ENCODE measurements at places on chromosomes 1 and 21. TPM values are rescaled to one million over a fixed set of nuclear protein-coding genes. Genes with fewer than 3 reads are reported as not detected.
A peak's percentile ranks its signal among the peaks of the same experiment; 100 is the strongest.

Gene TMCO1
- 153 TPM for total RNA-seq

GRCh38 chr1:28066393-28067154 lies 21.8 kb downstream of the EYA3 start:
- peak; percentile 36 for DNase-seq

GRCh38 chr1:209567698-209568175 lies 15.8 kb upstream of the CAMK1G start:
- DNase-seq: peak; percentile 92

Gene TMED5
- 113 TPM for total RNA-seq

Gene FAM110D
- not detected for total RNA-seq

GRCh38 chr1:151370211-151370911 lies 2.1 kb downstream of the SELENBP1 start:
- DNase-seq: no peak

Gene FYB2
- not detected for total RNA-seq

DNA sequence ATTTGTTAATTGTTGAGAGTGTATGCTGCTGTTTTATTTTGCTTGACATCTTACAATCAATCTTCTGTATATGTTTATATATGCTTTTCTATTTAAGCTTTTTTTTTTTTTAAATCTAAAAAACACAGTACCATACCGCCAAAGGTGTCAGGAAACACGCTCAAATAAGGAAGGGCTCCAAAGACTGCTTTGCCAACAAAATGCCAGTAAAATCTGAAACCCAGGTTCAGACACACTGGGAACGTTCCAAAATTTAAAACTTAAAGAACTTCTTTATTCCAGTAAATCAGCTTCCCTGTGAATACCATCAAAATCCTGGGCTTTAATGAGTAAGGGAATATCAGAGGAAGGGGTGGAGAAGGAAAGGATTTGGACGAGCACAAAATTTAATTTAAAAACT lies 87.3 kb downstream of the SIM2 start:
- no peak for DNase-seq

Gene SPRR2A
- total RNA-seq: not detected

GRCh38 chr1:162228586-162228985 lies 148.1 kb downstream of the SPATA46 start:
- DNase-seq: no peak

Gene EPS15
- total RNA-seq: 28.0 TPM

- peak; percentile 69 for DNase-seq
Measured at GRCh38 chr1:192477630-192478029, 97.9 kb upstream of the RGS1 start.

Gene GLIS1
- 2.3 TPM for total RNA-seq

DNA sequence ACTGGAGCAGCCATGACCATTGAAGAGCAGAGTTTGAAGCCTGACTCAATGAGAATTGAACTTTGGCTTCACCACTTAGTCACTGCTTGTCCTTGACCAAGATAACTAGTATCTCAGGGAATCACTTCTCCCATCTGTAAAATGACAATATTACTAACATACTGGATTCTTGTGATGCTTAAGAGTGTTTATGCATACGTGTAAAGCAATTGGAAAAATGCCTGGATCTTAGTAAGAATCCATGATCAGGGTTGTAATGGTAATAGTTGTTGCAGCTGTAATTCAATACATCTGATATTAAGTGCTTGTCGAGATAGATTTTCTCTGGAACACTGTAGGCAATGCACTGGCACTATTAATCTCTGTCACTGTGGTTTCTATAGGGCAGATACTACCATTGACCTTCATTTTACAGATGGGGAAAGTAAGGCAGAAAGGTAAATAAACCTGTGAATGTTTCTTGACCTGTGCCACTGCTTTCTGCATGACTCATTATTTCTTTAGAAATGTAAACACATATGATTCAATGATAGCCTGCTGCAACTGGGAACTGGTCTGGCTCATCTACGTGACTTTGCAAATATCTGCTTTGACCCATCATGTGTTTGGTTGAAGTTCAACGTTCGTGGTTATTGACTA lies 662.5 kb downstream of the PLA2G4A start:
- peak; percentile 57 for DNase-seq

DNA sequence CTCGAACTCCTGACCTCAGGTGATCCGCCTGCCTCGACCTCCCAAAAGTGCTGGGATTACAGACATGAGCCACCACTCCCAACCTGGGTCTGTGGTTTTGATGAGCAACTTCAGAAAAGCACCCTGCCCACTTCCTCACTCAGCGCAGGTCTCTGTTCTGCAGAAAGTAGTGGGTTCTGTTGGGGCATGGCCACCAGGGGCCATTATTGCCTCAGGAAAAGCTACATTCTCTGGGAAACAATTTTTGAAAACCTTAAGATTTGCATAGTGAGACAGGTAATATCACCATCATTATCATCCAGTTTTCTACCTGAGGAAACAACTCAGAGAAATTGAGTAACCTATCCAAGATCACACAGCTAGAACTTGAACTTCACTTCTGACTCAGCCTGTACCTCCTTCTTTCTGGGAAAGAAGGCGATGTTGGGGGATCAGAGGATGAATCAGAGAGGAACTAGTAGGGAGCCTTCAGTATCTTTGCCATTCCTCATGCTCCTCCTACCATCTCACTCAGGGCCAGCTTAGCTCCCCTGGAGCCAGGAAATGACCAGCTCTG lies 7.1 kb upstream of the NES start:
- peak; percentile 84 for DNase-seq

Gene DVL1
- total RNA-seq: 34.5 TPM

DNA sequence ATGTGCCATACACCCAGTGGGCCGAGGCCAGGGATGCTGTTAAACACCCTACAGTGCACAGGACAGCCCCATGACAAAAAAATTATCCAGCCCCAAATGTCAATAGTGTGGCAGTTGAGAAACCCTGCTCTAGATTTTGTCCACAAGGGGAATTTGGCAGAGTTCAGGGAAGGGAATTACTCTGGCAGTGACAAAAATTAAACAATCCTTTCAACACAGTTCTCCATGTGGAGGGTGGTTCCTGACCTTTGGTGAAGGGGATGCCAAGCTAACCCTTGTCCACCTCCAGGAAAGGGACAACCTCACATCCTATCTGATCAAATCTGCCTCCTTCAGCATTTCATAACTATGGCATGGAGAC lies 28.4 kb upstream of the CD84 start:
- DNase-seq: no peak

Gene PALMD
- 10.2 TPM for total RNA-seq

DNA sequence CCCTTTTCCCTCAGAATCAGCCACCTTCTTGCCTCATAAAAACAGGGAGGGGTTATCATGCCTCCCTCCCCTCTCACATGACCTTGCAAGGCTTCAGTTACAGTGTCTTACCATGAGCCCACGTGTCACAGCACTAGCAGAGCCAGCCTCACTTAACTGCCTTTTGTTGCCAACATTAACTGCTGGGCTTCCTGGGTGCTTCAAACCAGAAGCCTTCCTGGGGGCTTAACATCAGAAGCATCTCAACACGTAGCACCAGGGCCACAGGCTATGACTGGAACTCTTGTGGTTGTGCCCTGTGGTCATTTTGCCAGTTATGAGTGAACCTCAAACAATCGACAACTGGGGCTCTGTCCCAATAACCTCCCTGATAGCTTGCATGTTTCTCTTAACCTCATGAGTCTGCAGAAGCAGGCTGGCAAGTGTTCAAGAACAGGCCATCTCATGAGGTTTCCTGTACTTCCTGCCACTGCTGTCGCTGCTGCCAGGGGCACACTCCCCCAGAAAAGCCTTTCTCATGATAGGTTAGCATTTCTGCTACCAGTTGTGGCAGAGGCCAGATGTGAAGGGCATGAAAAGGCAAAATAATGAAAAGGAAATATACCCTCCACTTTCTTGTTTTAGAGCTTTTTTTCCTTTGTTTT lies 132.2 kb downstream of the GLUL start:
- DNase-seq: peak; percentile 99

- no peak for DNase-seq
Measured at GRCh38 chr1:162384116-162384515, 2.6 kb downstream of the C1orf226 start.

Gene OR2M4
- not detected for total RNA-seq

Gene XCL2
- total RNA-seq: not detected

Gene S100A7A
- not detected for total RNA-seq

DNA sequence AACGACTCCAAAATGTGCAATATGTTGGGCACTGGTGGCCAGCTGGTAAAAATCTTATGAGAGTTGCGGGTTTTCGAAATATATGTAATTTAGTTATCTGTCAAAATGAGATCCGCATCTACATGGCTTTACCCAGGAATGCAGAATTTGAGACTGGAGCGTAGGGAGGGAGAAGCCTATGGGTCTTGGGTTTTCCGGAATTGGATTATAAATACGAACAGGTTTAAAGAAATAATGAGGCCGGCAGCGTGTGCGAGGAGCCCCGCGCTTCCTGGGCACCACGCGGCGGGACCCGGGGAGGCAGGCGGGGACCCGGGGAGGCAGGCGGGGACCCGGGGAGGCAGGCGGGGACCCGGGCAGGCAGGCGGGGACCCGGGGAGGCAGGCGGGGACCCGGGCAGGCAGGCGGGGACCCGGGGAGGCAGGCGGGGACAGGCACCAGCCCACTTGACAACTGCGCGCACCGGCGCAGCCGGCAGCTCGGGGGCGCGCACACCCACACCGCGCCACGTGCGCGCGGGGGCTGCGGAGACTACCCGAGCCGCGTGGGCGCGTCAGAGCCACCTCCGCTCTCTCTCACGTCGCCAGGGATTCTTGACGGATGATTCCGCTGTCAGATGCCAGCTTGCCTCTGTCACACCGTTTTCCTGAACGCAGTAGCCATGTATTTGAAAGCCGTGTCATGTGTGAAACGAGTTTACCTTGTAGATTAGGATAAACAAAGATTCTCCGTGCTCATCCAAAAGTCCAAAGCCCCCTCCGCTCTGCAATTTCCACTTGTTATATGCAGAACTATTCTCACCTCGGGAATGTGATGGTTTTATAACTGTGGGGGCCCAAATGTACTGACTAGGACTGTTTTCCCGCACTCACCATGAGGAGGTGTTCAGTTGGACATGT lies 54.3 kb upstream of the HNRNPU start:
- peak; percentile 44 for DNase-seq

Gene C1orf141
- not detected for total RNA-seq

DNA sequence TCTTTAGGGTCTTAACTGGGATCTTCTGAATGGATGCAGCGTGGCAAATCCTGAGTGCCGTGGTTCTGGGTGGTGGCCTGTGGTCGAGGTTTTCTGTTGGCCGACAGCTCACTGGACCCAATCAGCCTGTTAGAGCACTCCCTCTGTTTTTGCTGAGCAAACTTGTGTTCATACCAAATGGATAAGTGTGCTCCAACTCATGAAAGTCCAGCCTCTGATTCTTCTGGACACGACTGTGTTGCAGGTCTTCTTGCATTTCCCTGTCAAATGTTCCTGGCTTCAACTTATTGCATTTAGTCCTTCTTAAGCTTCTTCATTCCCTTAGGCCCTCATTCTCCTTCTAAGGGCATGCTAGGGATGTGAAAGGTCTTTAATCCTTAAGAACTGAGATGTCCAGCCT lies 63.7 kb downstream of the AJAP1 start:
- no peak for DNase-seq

- DNase-seq: peak; percentile 62
Measured at GRCh38 chr1:77282187-77282865, 507 bp downstream of the AK5 start.

DNA sequence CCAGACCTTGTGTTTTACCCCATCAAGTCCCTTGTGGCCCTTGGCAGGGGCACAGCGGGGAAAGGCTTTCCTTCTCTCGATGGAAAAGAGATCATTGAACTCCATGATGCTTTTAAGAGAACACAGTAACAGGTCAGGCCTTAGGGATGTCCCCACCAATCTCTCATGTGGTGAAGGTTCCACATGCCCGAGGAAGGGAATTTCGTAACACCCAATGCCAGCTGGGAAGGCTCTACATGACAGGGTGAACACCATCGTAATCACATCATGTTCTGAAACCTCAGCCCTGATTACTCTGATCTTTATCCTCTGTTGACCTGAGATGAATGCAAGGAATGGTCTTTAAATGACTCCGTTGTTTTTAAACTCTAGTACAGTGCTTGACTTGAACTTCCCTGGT lies 105.5 kb upstream of the SPAG17 start:
- no peak for DNase-seq

Gene GBP5
- 4.8 TPM for total RNA-seq

- DNase-seq: no peak
Measured at GRCh38 chr1:165911609-165912281, 84.3 kb downstream of the UCK2 start.

Gene CRABP2
- total RNA-seq: 21.1 TPM

GRCh38 chr1:203381151-203381751 lies 30.3 kb upstream of the FMOD start:
- no peak for DNase-seq

GRCh38 chr21:34892209-34892608 lies 156.9 kb downstream of the RUNX1 start:
- DNase-seq: peak; percentile 44

Gene BEND5
- 0.39 TPM for total RNA-seq

GRCh38 chr21:36059823-36060158 lies 535 bp downstream of the SETD4 start:
- no peak for DNase-seq

DNA sequence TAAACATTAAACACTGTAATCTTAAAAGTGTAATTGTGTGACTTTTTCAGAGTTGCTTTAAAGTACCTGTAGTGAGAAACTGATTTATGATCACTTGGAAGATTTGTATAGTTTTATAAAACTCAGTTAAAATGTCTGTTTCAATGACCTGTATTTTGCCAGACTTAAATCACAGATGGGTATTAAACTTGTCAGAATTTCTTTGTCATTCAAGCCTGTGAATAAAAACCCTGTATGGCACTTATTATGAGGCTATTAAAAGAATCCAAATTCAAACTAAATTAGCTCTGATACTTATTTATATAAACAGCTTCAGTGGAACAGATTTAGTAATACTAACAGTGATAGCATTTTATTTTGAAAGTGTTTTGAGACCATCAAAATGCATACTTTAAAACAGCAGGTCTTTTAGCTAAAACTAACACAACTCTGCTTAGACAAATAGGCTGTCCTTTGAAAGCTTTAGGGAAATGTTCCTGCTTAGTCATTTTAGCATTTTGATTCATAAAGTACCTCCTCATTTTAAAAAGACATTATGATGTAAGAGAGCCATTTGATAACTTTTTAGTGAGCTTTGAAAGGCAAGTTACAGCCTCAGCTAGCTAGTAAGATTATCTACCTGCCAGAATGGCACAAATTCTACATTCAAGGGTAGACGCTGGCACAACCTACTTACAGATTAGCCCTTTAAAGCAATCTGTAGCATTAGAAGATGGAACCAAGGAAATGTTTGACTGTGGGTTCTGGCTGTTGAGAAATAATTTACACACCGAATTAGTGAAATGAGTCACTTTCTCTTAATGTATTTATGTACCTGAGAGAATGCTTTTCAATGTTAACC lies 9.4 kb downstream of the SOD1 start:
- DNase-seq: no peak

- DNase-seq: no peak
Measured at GRCh38 chr1:81073580-81073979, 727.2 kb upstream of the ADGRL2 start.
